Neural crest cell (in vitro differentiated cells): ENCODE measurements at places on chromosomes 7 and 10.

DNA sequence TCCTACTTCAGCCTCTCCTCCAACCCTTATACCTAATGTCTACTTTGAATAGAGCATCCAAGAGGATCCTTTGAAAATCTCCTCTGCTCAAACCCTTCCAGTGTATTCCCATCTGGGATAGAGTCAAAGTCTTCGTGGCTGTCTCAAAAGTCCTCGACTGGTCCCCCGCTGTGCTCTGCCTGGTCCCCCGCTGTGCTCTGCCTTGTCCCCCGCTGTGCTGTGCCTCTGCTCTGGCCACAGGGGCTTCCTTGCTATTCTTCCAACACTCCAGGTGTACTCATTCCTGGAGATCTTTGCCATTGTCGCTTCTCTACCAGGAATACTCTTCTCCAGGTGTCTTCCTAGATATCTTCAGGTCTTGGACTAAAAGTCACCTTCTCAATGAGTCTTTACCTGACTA lies 36.1 kb upstream of the COMMD3 start:
- DNase-seq = no peak
- H3K27me3 ChIP-seq = peaks cover 22% of the 10 kb centered on the region
- no peak overlapping the region for H3K27ac ChIP-seq
- no peaks in the 10 kb centered on the region for H3K4me1 ChIP-seq
- no peaks in the 10 kb centered on the region for H3K36me3 ChIP-seq

- H3K4me3 ChIP-seq = no peak overlapping the region
- H3K27ac ChIP-seq = no peak overlapping the region
- no peaks in the 10 kb centered on the region for H3K27me3 ChIP-seq
- no peaks in the 10 kb centered on the region for H3K36me3 ChIP-seq
- no peaks in the 10 kb centered on the region for H3K4me1 ChIP-seq
- no peak for DNase-seq
These were observed 182.8 kb upstream of the CHRM2 start for GRCh38 chr7:136685501-136686173.

DNA sequence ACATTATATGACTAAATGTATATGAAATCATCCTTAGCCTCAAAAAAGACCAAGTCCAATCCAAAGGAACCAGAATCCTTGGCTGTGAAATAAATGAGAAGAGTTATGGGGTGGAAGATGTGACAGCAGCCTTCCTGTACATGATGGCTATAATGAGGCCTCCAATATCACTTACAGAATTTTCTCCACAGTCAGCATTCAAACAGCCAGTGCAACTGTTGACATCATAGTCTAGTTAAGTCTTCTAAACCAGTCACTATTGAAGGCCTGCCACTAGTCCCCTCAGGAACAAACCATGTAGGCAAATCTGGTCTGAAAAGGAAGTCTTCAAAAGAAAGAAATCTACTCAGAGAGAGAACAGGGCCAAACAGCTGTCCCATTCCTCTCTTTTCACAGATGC lies 219.5 kb upstream of the CCDC6 start:
- peaks cover 2% of the 10 kb centered on the region for H3K36me3 ChIP-seq
- H3K27me3 ChIP-seq = no peaks in the 10 kb centered on the region
- H3K4me1 ChIP-seq = no peaks in the 10 kb centered on the region
- no peak overlapping the region for H3K27ac ChIP-seq
- H3K4me3 ChIP-seq = no peak overlapping the region

DNA sequence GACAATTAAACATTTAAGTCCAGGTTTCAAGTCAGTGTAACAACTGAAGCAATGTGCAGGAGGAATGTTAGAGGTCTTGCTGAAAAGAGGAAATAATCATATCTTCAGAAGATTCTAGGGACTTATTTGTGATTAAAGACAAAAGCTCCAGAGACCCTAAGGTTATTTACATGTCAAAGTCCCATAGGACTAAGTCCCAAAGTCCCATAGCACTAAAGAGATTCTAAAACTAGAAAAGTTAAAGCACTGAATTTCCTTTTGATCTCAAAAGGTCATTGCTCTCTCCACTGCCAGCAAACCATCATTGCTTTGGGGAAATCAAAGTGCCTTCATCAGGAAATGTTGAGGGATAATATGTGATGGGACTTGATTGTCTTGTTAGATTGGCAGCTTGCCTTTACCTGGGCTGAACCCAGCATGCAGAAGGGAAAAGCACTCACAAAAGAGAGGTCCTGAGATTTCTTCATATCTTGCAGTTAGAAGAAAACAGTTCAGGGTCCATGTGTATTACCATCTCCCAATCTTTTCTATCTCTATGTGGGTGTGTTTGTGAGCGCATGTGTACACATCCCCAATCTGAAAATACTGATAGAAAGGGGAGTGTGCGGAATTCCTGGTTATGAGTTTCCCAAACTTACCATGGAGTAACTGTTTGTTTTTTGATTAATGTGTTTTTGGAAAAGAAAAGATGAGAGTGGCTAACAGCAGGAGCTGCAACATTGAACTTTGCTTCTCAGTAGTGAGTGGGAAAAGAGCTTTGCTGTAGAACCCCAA lies 21.8 kb downstream of the NUDT13 start:
- H3K27ac ChIP-seq = no peak overlapping the region
- no peak for DNase-seq
- no peak overlapping the region for H3K4me3 ChIP-seq
- H3K36me3 ChIP-seq = peaks cover 13% of the 10 kb centered on the region

DNA sequence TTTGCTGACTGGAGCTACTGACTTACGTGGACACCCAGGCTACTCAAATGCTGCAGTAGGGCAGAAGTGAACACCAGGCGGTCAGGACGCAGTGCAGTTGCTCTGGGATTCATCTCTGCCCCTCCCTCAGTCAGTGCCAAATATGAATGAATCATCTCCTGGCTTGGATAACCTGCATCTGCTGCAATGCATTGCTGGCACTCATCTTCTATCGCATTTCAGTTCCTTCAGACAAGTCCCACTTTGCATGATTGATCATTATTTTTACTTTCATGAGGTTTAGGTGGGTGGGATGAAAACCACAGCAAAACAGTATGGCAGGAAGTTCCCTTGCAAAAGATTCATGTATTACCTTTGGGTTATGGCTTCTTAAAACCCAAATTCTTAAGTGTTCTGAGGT lies 224.6 kb upstream of the NRP1 start:
- peaks cover 28% of the 10 kb centered on the region for H3K27me3 ChIP-seq
- H3K36me3 ChIP-seq = no peaks in the 10 kb centered on the region
- H3K4me1 ChIP-seq = peaks cover 23% of the 10 kb centered on the region
- no peak overlapping the region for H3K27ac ChIP-seq
- no peak for DNase-seq

DNA sequence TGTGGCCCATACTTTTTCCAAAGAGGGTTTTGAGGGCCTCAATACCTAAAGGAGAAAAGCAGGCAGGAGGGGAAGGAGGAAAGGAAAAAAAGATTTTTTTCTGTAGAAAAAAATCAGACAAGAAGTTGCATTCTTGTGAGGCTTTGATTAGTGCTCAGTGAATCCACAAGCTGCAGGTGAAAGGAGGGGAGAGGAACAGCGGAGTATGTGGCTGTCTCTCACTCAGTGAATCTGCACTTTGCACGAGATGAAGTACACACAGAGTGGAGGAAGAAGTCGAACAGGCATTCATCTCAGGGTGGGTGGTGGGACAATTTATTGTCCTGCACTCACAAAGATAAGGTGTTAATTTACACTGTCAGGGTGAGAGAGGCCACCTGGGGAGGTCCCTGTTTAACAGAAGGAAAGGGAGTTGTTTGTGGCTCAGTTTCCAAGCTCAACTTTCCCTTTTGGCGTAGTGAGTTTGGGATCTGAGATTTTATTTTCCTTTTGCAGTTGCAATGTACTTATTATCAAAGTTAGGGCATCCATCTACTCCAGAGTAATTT lies 49.0 kb upstream of the VIPR2 start:
- H3K27ac ChIP-seq = no peak overlapping the region
- no peaks in the 10 kb centered on the region for H3K36me3 ChIP-seq
- peaks cover 4% of the 10 kb centered on the region for H3K4me1 ChIP-seq
- DNase-seq = no peak
- no peak overlapping the region for H3K4me3 ChIP-seq
- peaks cover 56% of the 10 kb centered on the region for H3K27me3 ChIP-seq

- no peaks in the 10 kb centered on the region for H3K27me3 ChIP-seq
- H3K4me3 ChIP-seq = no peak overlapping the region
- no peaks in the 10 kb centered on the region for H3K36me3 ChIP-seq
These were observed 119.9 kb downstream of the MBL2 start for GRCh38 chr10:52652431-52653262.

GRCh38 chr10:80202934-80203834 lies 2.2 kb downstream of the ANXA11 start:
- H3K4me3 ChIP-seq = peak overlapping the region; percentile 88
- H3K36me3 ChIP-seq = no peaks in the 10 kb centered on the region
